Bronchial epithelial cell (primary cell): ENCODE measurements at places on chromosomes 12 and 14. TPM values are rescaled to one million over a fixed set of nuclear protein-coding genes. Genes with fewer than 3 reads are reported as not detected.

DNA sequence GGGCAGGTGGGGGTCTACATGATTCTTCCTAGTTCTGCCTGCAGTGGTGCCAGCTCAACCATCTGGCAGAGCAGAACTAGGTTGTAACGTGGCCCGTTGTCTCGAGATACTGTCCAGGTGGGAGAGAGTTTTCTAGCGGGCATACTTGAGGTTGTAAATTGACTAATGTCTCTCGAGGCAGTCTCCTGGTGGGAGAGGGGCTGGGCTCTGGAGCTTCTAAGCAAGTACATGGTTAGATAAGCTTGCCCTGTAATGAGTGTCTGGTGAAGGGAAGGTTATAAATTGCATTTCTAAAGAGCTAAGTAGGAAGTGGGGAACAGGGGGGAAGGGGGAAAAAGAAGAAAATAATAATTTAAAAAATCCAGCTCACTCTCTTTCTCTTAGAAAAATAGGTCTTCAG is 18.1 kb downstream of the BDKRB1 start:
- no peak for DNase-seq

DNA sequence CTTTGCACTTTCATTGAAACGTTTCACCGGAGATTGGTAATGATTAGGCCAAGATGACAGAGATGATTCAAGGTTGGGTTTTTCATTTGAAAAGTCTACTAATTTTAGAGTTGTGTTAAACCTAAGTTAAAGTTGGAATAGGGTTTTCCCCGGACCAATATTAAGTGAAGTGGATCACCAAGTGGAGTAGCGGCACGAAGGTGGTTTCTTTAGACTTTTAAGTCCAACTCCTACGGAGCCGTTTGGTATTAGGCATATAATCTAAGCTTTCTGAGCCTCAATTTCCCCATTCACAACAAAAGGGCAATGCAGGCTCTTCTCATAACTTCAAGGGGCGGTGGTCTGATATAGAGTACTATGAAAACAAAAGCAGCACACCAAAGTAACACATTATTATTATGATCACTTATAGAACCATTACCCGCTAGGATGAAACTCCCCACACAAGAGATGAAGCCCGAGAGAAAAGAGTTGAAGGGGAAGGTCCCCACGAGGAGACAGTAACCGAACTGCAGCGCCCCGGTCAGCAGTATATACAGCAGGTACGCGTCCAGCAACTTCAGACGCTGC is 413 bp downstream of the DAD1 start:
- DNase-seq, result no peak

TMTC3 gene
- total RNA-seq, result 27.8 and 44.2 TPM in 2 replicates

ALDH6A1 gene
- 15.1 and 22.1 TPM in 2 replicates for total RNA-seq

TSHR gene
- not detected in 2 replicates for total RNA-seq

- no peak for DNase-seq
These were observed 17.2 kb upstream of the KIF26A start for GRCh38 chr14:104121142-104121541.

DNA sequence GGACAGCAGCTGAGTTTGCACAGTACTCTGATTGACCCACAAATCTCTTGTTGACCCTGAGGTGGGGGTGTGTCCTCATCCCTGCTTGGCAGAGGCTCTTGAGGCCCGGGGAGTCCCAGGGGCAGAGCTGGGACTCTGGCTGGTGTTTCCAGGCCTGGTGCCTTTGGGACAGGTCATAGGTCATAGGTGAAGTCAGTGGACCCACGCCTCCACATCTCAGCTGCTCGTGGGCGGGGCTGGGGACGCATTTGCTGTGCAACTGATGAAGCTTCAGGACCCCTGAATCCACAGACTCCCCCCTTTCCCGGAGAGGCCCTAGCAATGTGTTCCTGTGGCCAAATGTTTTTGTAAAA is 408 bp upstream of the CACNA2D4 start:
- no peak for DNase-seq

GRCh38 chr14:50388256-50388931 is 8.3 kb downstream of the CDKL1 start:
- DNase-seq, result no peak

NANOG gene
- not detected in 2 replicates for total RNA-seq

PLEKHD1 gene
- 0.26 TPM in 1 of 2 replicates, not detected in the other for total RNA-seq

DNA sequence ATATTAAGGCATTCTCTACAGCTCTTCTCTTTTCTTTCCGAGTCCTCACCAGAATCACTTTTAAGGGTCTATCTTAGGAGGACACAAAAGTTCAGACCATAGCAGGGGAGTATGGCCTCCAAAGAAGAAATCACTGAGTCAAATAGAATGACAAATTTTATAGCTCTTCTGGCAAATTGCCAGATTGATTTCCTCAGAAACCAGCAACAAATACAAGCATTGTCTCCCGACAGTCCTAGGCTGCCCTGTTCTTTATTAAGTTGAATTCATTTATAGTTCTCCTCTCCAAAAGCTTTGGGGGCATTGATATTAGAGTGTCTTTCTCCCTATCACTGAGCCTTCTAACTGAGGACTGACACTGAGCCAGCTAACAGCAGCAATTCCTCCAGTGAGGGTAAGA is 156.4 kb upstream of the FRMD6 start:
- DNase-seq, result no peak

DNA sequence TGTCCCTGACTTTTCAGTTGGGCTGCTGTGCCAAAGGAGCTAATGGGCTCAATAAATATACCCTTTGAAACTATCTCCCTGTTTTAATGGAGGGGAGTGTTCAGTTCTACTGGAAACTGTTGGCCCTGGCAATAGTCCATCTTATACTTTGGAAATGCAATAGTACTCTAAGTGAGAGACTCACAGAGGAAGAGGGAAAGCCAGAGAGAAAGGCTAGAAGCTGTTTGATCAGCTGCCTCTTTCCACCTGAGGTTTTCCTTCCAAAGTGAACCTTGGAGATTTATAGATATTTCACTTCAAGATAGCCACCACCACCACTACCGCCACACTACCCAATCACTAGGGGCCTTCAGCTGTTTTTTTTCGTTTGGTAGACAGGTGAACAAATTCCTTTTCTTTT is 93.6 kb upstream of the CCDC91 start:
- no peak for DNase-seq

DNA sequence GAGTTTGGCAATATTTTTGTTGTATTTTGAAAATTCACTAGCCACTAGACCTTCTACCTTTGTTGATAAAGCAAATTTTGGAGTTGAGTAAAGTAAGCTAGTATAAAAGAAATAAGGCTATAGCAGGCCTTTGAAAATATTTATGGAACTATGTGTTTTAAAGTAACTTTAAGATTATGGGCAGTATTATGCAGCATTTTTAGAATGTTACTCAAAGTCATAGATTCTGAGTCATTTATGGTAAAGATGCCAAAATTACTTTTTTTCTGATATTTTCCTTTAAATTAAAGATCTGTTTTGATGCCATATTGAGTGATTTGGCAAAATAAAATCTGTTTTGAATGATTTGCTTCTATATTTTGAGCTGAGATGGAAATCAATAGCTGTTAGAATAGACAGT is 57.2 kb downstream of the SYNE2 start:
- no peak for DNase-seq

DNA sequence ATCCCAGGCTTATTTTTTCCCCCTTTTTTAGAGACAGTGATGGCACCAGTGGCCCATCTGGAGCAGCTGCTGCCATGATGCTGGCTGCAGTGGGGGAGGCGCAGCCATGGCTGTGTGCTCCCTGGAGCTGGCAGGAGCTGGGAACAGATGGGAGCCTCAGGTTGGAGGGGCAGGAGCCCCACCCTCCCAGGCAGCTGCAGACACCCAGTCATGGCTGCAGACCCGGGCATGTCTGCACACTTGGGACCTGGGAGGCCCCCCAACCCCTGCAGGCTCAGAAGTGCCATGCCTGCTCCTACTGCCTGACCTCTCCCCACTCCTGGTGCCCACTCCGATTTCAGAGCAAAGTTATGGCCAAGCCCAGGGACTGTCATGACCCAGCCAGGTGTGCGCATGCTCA is 25.1 kb downstream of the CDKL1 start:
- no peak for DNase-seq

GRCh38 chr12:132056951-132057350 is 87.2 kb downstream of the DDX51 start:
- DNase-seq, result no peak

ANO2 gene
- not detected in 2 replicates for total RNA-seq

- DNase-seq, result peak; percentile 95
These were observed 169.3 kb upstream of the PRICKLE1 start for GRCh38 chr12:42758806-42759205.

GRCh38 chr12:80293759-80294158 is 150.3 kb upstream of the PTPRQ start:
- no peak for DNase-seq

- no peak for DNase-seq
These were observed 17.4 kb upstream of the CHFR start for GRCh38 chr12:132904718-132905328.

GRCh38 chr14:84937449-84937848 is 592.5 kb upstream of the FLRT2 start:
- DNase-seq, result no peak

- no peak for DNase-seq
These were observed 354.9 kb downstream of the DIO2 start for GRCh38 chr14:79856381-79856780.

GRCh38 chr12:7068994-7069346 is 8.5 kb downstream of the C1S start:
- no peak for DNase-seq

TMX1 gene
- total RNA-seq, result 40.3 and 58.2 TPM in 2 replicates

GRCh38 chr14:96090441-96091148 is 51.4 kb downstream of the C14orf132 start:
- DNase-seq, result no peak

GRCh38 chr14:104395276-104395675 is 184.3 kb upstream of the C14orf180 start:
- no peak for DNase-seq

- DNase-seq, result no peak
These were observed 107.0 kb downstream of the ETV6 start for GRCh38 chr12:11756523-11756922.

CARMIL3 gene
- 0.13 TPM in 1 of 2 replicates, not detected in the other for total RNA-seq

GRCh38 chr14:30312214-30312613 is 246.7 kb upstream of the G2E3 start:
- no peak for DNase-seq

RASAL1 gene
- 0.26 and 2.3 TPM in 2 replicates for total RNA-seq

DNA sequence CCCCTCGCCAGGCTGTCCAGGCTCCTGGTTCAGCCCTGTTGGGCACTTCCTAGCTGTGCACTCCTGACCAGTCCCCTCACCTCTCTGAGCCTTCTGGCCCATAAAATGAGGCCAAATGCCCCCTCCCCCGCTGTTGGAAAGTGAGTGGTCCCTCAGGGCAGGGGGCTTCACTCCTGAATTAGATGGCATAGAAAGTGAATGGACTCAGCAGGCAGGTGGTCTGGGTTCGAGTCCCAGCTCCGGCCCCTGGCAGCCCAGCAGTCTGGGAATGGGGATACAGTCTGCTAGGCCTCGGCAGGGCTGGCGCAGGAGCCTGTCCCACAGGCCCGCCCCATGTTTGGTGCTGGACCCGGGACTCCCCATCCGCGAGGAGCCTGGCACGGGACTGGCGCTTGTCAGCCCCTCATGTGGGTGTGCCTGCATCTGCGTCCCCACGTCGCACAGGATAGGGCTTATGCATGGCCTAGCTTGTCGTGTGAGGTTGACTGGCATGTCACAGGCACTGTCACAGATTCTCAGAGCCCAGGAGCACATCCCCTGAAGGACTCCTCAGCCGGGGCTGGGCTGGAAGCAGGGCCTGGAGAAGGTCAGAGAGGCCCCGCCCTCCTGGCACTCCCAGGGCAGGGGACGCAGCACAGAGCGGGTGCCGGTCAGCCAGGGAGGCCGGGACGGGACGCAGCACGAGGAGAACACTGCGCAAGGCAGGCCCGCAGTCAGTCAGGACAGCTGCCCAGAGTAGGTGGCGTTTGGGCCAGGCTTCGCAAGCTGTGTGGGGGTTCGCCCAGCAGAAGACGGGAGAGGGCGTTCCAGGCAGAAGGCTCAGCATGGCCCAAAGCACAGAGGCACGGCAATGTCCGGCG is 40.5 kb downstream of the DIO3 start:
- DNase-seq, result no peak

DNA sequence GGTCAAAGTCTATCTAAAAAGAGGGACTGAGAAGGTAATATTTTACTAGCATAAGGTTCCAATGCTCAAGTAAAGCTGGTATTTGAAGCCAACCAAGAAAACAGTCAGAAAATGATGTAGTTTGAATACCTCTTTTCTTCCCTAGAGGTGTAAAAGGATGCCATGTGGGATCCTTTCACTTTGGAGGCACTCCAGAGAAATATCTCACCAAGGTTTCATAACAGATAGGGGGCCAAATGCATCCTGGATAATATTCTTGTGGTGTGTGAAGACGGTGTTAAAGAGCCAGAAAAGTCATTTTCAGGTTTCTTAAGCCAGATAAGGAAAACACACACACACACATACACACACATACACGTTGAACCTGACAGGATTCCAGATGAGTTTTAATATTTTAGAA is 136.1 kb upstream of the PRKD1 start:
- DNase-seq, result no peak
